ENCODE measurements at places on chromosomes 12 and 14.

DNA sequence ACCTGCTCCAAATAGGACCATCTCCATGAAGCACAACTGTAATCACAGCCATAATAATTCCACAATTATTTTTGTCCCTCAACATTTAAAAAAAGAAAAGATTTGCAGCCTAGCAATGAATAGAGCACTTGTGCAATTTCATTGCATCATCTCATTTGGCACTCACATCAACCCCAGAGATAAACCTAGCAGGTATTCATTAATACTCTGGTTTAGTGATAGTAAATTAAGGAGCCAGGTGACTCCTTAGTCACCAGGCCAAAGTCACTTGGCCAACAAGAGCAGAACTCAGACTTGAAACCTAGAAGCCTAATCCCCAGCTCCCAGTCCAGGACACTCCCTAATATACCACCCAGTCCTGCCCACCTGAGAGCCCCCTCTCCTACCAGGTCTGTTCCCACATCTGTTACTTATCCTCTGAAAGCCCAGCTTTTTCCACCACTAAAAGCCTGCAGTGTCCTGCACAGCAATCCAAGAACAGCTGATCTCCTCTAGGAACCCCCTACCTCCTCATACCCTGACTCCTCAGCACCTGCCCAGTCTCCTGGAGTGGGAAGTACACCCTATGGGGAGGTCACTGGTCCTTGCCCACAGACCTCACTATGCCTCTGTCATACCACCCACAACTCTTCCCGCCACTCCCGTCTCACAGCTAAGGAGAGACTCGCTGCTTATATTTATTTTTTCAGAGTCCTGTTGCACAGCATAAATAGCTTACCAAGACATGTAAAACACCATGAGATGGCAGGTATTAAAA, 22.1 kb downstream of the OR10P1 start:
- DNase-seq, result no peak

DNA sequence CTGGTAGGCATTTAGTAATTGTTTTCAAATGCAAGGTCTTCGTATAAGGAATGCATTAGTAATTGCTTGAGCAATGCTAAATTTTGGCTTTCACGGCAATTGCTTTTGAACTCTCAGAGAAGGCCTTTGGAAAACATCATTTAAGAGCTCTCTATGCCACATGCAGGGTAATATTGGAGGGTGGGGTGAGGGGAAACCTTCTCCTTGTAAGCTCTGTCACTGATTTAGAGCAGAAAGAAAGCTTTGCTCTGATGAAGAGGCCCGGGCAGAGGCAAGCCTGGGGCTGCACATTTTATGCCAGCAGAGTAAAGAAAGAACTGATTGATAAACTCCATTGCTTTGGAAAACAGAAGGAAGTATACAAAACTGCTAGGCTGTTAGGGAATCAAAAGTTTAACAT, 70.9 kb downstream of the TRIM9 start:
- DNase-seq, result no peak

GRCh38 chr12:114371733-114372132, 34.2 kb downstream of the TBX5 start:
- no peak for DNase-seq

DNA sequence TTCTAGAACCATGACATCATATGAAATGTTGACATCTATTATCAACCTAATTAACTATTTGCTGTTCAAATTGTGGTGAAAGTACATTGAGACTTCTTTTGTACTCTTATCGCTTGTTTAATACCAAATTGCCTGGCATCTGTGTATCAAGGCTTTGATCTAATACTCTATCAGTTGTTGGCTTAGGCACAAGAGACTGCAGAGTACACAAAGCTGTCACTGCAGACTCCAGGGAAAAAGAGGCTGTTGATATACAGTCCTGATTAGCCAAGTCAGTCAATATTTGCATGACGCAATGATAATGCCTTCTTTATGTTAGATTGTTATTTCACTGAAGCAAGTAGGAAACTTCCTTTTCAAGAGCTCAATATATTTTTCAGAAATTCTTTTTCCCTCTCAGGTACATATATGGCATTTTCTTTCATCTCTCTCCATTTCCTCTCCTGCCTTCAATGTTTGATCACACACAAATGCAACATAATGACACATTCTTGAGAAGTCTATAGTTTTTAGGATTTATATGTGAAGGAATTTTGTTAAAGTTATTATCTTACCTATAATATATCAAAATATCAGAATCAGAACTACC, 32.3 kb upstream of the PTCSC3 start:
- DNase-seq, result no peak

- no peak for DNase-seq
These were observed 141.8 kb downstream of the ZFP36L1 start for GRCh38 chr14:68651075-68651474.

DNA sequence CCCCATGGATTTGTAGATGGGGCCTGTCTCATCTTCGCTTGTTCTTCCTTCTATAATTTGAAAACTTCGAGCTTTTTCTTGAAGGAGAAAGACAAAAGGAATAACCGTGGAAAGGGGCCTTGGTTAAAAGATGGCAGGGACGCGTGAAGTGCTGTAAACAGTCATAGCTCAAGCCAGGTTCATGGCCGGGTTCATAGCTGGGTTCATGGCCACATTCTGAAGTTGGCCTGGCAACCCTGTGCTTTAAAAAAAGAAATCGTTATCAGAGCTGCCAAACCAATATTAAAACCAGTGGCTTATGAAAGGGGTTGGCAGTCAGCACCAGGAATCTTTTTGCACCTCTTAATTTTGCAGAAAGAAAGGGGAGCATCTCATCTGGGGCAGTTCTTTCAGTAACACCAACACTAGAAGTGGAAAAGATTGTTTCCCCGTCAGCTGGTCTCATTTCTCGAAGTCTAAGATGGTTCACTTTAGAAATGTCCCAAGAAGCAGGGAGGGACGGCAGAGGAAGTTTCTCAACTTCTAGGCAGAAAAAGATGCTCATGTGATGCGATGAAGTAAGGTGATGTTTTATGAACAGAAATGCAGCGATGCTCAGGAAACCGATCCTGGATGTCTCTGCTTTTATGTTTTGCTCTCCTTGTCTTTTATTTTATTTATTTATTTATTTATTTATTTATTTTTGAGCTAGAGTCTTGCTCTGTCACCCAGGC, 193.1 kb upstream of the TBX3 start:
- DNase-seq, result no peak

Measured in CD4-positive, alpha-beta T cell (primary cell).